Activated T-helper 1 cell treated with Interleukin-2 at 50 U/mL for 16 hours (primary cell): ENCODE measurements at places on chromosomes 6 and 20.

GRCh38 chr6:1416191-1416760, 26.9 kb downstream of the FOXF2 start:
- no peak for DNase-seq

GRCh38 chr6:33985313-33985751, 160.6 kb downstream of the GRM4 start:
- no peak for DNase-seq

GRCh38 chr6:122145246-122145645, 254.2 kb upstream of the HSF2 start:
- DNase-seq, result no peak

- DNase-seq, result no peak
These were observed 137.1 kb downstream of the ELOVL4 start for GRCh38 chr6:79810185-79810705.

DNA sequence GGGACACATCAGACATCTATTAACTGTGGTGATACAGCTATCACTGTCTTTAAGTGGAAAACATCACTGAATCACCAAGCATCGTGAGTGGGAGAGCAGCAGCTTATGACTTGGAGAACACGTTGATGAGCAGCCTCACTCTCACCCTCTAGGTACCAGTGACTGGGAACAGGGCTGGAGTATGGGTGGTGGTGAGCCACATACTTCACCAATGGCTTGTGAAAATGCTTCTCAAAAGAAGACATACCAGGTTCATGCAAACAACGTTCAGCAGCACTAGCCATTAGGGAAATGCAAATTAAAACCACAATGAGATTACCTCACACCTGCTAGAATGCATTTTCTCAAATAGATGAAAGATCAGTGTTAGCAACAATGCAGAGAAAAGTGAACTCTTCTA, 25.3 kb downstream of the SNX5 start:
- no peak for DNase-seq

- DNase-seq, result peak; percentile 58
These were observed 636 bp upstream of the EEF1A1 start for GRCh38 chr6:73521351-73521985.

- DNase-seq, result no peak
These were observed 746.5 kb downstream of the PTPRT start for GRCh38 chr20:42443200-42443599.
